ENCODE measurements at places on chromosomes 2 and 18.

DNA sequence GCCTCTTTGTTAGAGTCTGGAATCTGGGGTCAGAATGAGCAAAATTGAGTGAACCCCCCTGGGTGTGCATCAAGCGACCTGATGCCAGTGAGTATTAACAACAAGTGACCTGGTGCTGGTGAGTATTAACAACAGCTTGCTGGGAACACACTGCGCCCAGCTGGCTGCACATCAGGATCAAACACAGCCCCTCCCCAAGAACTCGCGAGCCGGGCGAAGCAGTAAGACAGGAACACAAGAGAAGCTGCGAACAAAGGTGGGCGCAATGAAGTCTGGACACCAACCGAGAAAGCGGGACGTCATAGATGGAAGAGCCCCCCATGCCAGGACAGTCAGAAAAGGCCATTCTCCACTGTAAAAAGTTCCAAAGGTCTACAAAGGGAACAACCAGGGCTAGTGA, 34.3 kb downstream of the CRACDL start:
- H3K4me3 ChIP-seq, result no peak overlapping the region
- H3K27ac ChIP-seq, result no peak overlapping the region
- no peak for DNase-seq
- no peaks in the 10 kb centered on the region for H3K27me3 ChIP-seq
- no peaks in the 10 kb centered on the region for H3K4me1 ChIP-seq
- no peaks in the 10 kb centered on the region for H3K36me3 ChIP-seq

DNA sequence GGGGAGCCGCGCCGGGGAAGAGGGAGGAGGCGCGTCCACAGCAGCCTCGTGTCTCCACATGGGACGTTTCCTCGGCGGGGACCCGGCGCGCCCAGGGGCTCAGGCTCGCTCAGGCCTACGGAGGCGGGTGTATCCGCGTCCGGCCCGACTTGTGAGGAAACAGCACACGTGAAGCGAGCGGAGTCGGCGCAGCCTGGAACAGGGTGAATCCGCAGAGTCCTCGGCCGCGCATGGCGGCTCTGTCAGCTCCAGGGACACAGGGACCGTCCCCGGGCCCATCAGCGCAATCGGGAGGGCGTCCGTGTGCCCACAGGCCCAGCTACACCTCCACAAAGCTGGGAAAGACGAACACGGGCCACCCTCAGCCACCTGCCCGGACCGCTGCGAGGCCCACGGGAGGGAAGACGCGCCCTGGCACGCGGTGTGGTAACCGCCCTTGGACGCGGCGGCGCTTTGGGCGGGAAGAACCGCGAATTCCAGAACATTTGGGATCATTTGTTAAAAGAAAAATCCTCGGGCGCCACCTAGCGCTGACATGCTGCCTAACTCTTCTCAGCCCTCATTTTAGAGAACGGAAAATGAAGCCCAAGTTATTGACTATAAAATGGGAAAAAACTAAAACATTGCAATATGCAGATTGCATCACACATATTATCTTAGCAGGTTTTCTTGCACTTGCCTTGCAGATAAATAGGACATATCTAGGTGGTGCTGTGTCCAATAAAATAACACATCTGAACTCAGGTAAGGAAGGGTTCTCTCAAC, 40.4 kb downstream of the TMEM18 start:
- H3K4me1 ChIP-seq, result no peaks in the 10 kb centered on the region
- H3K27me3 ChIP-seq, result no peaks in the 10 kb centered on the region
- peak overlapping the region; percentile 37 for H3K4me3 ChIP-seq
- DNase-seq, result peak; percentile 83

DNA sequence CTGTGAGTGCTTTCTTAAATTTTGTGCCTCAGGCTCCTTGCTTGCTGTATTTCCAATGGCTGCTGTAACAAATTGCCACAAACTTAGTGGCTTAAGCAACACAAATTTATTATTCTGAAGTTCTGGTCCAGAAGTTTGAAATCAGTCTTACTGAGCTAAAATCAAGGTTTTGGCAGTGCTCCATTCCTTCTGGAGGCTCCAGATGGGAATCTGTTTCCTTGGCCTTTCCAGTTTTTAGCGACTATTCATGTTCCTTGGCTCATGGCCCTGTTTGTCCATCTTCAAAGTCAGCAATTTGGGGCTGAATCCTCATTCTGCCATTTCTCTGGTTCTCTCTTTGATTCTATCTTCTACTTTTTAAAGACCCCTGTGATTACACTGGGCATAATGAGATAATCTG, 31.8 kb downstream of the STRADB start:
- DNase-seq, result no peak
- no peaks in the 10 kb centered on the region for H3K36me3 ChIP-seq
- no peak overlapping the region for H3K4me3 ChIP-seq
- no peak overlapping the region for H3K27ac ChIP-seq
- no peaks in the 10 kb centered on the region for H3K4me1 ChIP-seq

- no peaks in the 10 kb centered on the region for H3K36me3 ChIP-seq
- H3K4me1 ChIP-seq, result no peaks in the 10 kb centered on the region
- peak overlapping the region; percentile 65 for H3K4me3 ChIP-seq
- DNase-seq, result peak; percentile 24
- H3K27me3 ChIP-seq, result no peaks in the 10 kb centered on the region
- H3K27ac ChIP-seq, result peak overlapping the region; percentile 96
Observed at GRCh38 chr2:11344956-11345677, 681 bp upstream of the ROCK2 start.

- peak overlapping the region; percentile 43 for H3K27ac ChIP-seq
- H3K27me3 ChIP-seq, result no peaks in the 10 kb centered on the region
- no peak for DNase-seq
- H3K4me1 ChIP-seq, result no peaks in the 10 kb centered on the region
- no peak overlapping the region for H3K4me3 ChIP-seq
Observed at GRCh38 chr2:33498291-33498956, 22.0 kb downstream of the RASGRP3 start.

DNA sequence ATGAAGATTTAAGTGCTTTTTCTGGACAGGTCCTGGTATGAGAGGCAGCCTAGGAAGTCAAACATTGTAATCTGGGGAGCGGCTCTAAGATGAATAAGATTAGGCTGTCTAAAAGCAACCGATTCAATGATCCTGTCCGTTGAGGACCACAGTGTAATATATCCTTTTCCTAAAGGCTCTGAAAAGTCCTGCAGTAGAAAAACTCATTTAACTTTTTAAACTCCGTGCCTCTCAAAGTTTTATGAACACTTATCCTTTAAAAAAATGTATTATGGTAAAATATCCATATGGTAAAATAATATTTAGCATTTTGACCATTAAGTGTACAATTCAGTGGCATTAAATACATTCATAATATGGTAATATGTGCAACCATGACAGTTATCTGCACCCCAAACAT, 39.8 kb downstream of the ATOH8 start:
- no peaks in the 10 kb centered on the region for H3K4me1 ChIP-seq
- H3K36me3 ChIP-seq, result no peaks in the 10 kb centered on the region
- no peak overlapping the region for H3K4me3 ChIP-seq
- DNase-seq, result no peak
- H3K27me3 ChIP-seq, result no peaks in the 10 kb centered on the region

DNA sequence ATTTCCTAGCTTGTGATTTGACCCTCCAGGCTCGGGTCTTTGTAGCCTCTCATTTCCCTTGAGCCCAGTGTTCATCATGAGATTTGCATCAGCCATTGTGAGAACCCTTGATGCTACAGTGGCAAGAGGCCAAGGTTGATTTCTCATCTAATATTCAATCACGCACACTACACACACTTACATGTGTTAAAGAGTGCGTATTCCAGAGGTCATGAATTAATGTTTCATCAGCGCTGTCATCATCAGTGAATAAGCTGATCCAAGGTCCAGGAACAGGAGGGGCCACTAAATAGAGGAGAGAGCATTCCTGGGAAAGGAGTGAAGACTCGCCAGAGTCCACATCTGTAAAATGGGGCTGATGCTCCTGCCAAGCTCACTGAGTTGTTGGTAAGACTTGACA, 276.1 kb upstream of the SIX2 start:
- DNase-seq, result no peak
- H3K4me3 ChIP-seq, result no peak overlapping the region
- H3K4me1 ChIP-seq, result no peaks in the 10 kb centered on the region
- H3K27me3 ChIP-seq, result no peaks in the 10 kb centered on the region
- H3K36me3 ChIP-seq, result no peaks in the 10 kb centered on the region

GRCh38 chr2:27959496-27959895, 69.0 kb downstream of the BABAM2 start:
- no peaks in the 10 kb centered on the region for H3K27me3 ChIP-seq
- no peak for DNase-seq
- no peaks in the 10 kb centered on the region for H3K4me1 ChIP-seq
- no peak overlapping the region for H3K27ac ChIP-seq

DNA sequence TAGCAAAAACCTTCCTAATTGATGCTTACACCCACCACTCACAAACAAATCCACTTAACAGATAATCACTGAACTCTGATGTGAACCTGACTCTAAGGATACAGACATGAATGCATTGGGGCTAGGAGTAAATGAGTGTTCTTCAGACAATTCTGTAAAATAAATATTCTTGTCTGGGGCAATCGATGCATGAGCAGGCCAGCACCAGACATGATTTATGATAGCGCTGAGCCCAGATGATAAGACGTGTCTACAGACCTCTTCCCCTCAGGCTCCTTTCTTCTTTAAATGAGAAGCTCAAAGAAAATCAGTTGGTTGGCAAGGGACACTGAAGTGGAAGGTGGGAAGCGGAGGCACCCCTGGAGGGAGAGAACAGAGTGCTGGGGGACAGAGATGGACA, 27.3 kb upstream of the BIN1 start:
- no peaks in the 10 kb centered on the region for H3K27me3 ChIP-seq
- H3K4me3 ChIP-seq, result no peak overlapping the region
- no peaks in the 10 kb centered on the region for H3K36me3 ChIP-seq
- H3K27ac ChIP-seq, result no peak overlapping the region
- DNase-seq, result no peak
- no peaks in the 10 kb centered on the region for H3K4me1 ChIP-seq

DNA sequence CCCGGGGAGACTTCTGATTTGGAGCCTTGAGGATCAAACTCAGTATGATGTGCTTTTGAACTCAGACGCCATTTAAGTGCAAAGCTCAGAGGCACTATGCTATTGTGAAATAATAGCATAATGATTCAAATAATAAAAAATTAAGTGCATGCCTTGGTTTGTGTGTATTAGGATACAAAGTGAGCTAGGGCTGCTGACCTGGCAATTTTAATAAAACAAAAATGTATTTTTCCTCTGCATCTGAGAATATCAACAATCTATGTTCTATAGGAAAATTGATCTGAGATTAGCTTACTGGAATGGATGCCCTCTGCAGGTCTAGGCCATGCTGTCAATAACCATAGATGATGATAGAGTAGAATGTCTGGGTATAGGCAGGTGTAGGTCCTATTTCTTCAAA, 278.8 kb downstream of the DCDC2C start:
- no peak overlapping the region for H3K27ac ChIP-seq

DNA sequence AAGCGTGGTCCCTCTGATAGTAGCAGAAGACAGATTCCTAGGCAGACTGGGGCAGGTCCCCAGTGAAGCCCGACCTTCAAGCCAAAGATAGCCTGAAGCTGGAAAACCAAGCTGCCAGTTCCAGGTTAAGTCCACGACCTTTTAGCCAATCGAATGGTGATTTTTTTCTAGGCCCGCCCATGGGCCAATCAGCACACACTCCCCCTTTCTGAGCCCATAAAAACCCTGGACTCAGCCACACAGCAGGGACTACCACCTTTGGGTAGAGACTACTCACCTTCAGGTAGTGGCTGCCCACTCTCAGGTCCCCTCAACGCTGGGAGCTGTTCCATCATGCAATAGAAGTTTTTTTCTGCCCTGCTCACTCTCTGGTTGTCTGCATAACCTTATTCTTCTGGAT, 14.5 kb upstream of the ADI1 start:
- H3K27ac ChIP-seq, result no peak overlapping the region
- no peaks in the 10 kb centered on the region for H3K27me3 ChIP-seq
- H3K36me3 ChIP-seq, result no peaks in the 10 kb centered on the region
- H3K4me1 ChIP-seq, result no peaks in the 10 kb centered on the region
- H3K4me3 ChIP-seq, result no peak overlapping the region

DNA sequence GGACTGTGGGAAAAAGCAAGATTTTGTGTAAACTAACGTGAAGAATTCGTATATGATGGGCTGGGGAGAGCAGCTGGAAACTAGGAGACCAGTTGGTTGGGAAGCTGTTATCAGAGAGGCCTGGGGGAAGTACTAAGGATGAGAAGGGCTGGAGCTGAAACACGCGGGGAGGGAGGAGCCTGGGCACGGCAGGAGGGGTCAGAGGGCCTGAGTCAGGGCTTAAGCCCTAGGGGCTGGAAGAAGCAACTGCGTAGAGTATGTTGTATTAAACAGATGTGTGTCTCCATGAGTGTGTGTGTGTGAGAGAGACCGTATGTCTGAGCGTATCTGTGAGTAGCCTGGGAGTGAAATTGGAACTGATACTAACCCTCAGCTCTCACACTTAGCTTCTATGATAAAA, 8.4 kb downstream of the POMC start:
- H3K4me3 ChIP-seq, result no peak overlapping the region
- H3K27ac ChIP-seq, result no peak overlapping the region
- H3K27me3 ChIP-seq, result no peaks in the 10 kb centered on the region
- no peak for DNase-seq

DNA sequence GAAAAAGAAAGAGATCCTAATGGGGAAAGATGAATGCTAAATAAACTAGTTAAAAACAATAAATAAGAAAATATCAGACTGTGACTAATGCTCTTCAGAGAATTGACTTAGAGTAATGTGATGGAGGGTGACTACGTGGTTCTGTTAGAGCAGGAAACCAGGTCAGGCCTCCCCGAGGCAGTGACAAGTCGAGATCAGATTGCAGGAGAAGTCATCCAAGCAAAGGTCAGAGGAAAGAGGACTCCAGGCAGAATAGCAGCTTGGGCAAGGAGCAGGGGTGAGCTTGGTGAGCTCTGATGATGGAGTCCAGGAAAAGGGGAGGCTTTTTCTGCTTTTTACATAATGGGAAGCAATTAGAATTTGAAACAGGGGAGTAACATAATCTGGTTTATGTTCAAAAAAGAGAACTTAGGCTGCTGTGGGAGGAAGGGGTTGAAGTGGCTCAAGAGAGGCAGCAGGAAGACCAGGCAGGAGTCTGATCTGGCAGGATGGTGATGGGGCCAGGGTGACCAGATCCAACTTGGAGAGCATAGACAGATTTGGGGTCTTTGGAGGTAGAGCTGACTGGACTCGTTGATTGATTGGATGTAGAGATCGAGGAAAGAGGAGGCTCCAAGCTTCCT, 27.3 kb upstream of the ITGB6 start:
- H3K27ac ChIP-seq, result peak overlapping the region; percentile 12
- DNase-seq, result no peak

DNA sequence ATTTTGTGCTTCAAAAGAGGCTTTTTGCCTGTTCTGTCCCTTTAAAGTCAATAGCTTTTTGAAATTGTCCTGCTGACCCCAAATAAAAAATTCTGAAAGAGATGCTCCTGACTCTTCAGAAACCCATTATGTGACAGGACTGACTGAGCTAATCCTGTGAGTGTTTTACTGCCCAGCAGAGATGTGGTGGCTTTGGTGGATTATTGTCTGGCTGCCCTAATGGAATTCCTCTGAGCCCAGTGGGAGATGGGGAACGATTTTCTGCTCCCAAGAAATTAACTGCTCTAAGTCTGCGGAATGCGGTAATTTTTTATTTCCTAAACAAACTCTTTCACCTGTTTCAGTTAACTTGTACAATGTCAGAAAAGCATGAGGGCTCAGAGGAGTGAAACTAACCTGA, 258.2 kb downstream of the IKZF2 start:
- H3K4me3 ChIP-seq, result no peak overlapping the region
- H3K27me3 ChIP-seq, result no peaks in the 10 kb centered on the region
- DNase-seq, result no peak
- H3K4me1 ChIP-seq, result no peaks in the 10 kb centered on the region

Data from Peyer's patch (tissue), 4 donors.